ENCODE measurements at places on chromosomes 7 and 10. TPM values are rescaled to one million over a fixed set of nuclear protein-coding genes. Genes with fewer than 3 reads are reported as not detected.
A peak's percentile ranks its signal among the peaks of the same experiment; 100 is the strongest.

The STN1 gene
- 13.2 TPM for total RNA-seq

The FAM221A gene
- 10.3 TPM for total RNA-seq

The SUGCT gene
- 5.9 TPM for total RNA-seq

The RSBN1L gene
- 23.6 TPM for total RNA-seq

The MRPL32 gene
- total RNA-seq: 50.1 TPM

The SHH gene
- total RNA-seq: not detected

The NRG3 gene
- total RNA-seq: 3.4 TPM

DNA sequence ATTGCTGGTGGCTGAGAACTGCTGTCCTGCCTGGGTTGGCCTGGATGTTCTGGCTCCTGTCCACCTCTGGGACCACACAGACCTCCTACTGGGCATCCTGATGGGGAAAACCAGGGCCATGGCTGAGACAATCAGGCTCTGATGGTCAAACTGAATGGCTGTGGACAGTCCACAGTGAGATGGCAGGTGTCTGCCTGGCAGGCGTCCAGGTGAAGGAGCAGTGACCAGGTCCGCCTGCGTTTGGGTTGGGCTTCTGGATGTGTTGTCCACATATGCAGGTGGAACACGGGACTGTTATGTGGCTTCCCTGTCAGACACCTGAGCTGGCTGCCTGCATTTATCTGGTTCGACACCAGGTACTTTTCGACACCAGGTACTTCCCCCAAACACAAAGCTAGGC, 241.7 kb downstream of the BUB3 start:
- peaks cover 5% of the 10 kb centered on the region for H3K36me3 ChIP-seq
- no peaks in the 10 kb centered on the region for H3K27me3 ChIP-seq
- no peak overlapping the region for H3K27ac ChIP-seq
- peaks cover 4% of the 10 kb centered on the region for H3K4me1 ChIP-seq

DNA sequence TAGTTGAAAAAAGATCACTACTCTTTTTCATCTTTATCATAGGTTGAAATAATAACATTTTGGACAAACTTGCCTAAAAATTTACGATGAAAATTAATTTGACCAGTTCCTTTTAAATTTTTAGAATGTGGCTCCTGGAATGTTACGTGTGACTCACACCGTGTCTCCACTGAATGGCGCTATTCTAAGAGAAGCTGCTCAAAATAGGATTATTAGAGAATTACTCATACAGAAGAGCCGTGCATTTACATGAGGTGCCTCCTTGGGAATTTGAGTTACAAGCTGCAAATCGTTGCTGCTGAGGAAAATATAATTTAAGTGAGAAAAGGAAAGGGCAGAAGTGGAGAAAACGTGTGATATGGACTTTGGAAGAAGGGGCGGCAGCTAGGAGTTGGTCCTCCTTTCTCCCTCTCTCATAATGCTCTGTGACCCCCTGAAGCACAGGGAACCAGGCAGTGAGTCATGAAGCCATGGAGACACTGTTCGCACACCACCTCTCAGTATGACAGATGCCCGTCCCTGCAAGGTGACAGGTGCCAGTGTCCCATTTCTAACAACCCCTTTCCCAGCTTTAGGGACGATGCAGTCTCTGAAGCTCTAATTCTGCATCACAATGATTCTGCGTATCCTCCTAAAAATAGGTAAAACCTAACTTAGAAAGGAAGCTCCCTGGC, 323.2 kb upstream of the COBL start:
- no peaks in the 10 kb centered on the region for H3K27me3 ChIP-seq
- H3K27ac ChIP-seq: no peak overlapping the region
- peaks cover 23% of the 10 kb centered on the region for H3K4me1 ChIP-seq

DNA sequence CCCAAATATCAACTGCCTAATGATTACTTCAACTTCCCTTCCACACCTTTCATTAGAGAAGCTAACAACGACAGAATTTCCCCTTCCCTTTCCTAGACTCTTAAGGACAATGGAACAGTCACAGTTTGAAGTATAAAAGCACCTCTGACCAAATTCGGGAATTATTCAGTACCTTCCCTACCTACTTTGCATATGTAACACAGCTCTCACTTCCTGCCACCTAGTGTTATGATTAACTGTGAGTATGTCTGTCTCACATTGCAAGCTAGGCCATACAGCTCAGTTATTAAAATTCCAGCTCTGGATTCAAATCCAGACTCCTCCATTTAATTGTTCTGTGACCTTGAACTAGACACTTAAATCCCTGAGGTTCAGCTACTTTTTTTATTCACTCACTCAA, 44.8 kb upstream of the HPSE2 start:
- H3K27ac ChIP-seq: no peak overlapping the region
- no peaks in the 10 kb centered on the region for H3K4me1 ChIP-seq
- DNase-seq: no peak
- no peak overlapping the region for H3K4me3 ChIP-seq

DNA sequence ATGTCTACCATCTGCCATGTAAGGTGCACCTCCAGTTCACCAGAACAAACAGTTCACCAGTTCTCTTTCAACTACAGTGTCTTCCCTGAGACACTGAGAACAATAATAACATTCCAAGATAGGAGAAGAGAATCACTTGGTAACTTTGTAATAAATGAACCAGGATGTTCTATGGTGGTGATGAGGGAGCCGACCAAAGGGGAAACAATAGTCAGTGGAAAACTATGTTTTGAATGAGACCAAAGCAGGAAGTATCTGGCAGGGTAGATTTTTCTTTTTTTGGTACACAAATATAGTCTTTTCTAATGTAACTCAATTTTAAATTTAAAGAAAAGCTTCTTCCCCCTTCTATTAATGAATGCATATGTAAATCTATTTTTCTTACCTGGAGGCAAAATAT, 20.0 kb downstream of the HYAL4 start:
- peaks cover 2% of the 10 kb centered on the region for H3K36me3 ChIP-seq
- no peaks in the 10 kb centered on the region for H3K27me3 ChIP-seq
- no peak overlapping the region for H3K4me3 ChIP-seq
- DNase-seq: no peak
- H3K27ac ChIP-seq: no peak overlapping the region
- peaks cover 11% of the 10 kb centered on the region for H3K4me1 ChIP-seq

GRCh38 chr7:38142736-38143135, 35.3 kb upstream of the STARD3NL start:
- no peaks in the 10 kb centered on the region for H3K27me3 ChIP-seq
- no peaks in the 10 kb centered on the region for H3K36me3 ChIP-seq
- no peak overlapping the region for H3K4me3 ChIP-seq
- no peak for DNase-seq
- H3K27ac ChIP-seq: no peak overlapping the region

- H3K36me3 ChIP-seq: no peaks in the 10 kb centered on the region
- H3K4me1 ChIP-seq: no peaks in the 10 kb centered on the region
- no peak for DNase-seq
Observed at GRCh38 chr7:112748381-112748780, 41.8 kb downstream of the TMEM168 start.

DNA sequence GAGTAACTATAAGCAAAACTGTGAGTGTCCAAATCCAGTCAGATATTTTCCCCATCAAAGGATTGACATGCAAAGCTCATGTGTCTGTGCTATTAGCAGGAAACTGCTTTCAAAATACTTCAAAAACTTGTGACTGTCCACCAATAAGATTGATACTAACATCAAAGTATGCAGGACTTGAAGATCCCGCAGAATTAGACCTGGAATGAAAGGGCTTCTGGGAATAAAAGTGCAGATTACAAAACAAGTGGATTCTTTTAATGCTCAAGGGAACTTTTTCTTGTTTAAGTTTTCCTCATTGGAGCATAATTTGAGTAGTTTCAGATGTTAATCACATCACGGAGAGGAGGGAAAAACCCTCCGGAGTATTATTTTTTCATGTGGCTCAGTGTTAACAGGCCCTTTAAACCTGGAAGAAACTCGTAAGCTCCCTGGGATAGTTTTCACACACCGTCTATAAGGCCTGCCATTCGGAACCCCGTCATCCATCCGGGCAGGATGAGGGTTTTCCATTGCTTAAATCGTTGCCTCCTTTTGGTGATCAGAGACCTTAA, 33.9 kb upstream of the MKX start:
- peaks cover 6% of the 10 kb centered on the region for H3K4me1 ChIP-seq
- H3K36me3 ChIP-seq: no peaks in the 10 kb centered on the region
- no peak overlapping the region for H3K4me3 ChIP-seq
- no peak for DNase-seq

GRCh38 chr7:64889686-64890162, 13.3 kb upstream of the ZNF273 start:
- H3K4me1 ChIP-seq: peaks cover 9% of the 10 kb centered on the region
- H3K27me3 ChIP-seq: peaks cover 78% of the 10 kb centered on the region
- DNase-seq: no peak
- H3K4me3 ChIP-seq: no peak overlapping the region

GRCh38 chr10:58356756-58357155, 21.9 kb downstream of the UBE2D1 start:
- DNase-seq: no peak
- H3K27ac ChIP-seq: no peak overlapping the region
- H3K4me1 ChIP-seq: peaks cover 13% of the 10 kb centered on the region
- H3K36me3 ChIP-seq: no peaks in the 10 kb centered on the region
- H3K4me3 ChIP-seq: no peak overlapping the region

- no peak for DNase-seq
- peak overlapping the region; percentile 83 for H3K4me3 ChIP-seq
- peaks cover 66% of the 10 kb centered on the region for H3K4me1 ChIP-seq
- no peak overlapping the region for H3K27ac ChIP-seq
- no peaks in the 10 kb centered on the region for H3K36me3 ChIP-seq
Observed at GRCh38 chr7:108452707-108453106, 3.5 kb downstream of the NRCAM start.

DNA sequence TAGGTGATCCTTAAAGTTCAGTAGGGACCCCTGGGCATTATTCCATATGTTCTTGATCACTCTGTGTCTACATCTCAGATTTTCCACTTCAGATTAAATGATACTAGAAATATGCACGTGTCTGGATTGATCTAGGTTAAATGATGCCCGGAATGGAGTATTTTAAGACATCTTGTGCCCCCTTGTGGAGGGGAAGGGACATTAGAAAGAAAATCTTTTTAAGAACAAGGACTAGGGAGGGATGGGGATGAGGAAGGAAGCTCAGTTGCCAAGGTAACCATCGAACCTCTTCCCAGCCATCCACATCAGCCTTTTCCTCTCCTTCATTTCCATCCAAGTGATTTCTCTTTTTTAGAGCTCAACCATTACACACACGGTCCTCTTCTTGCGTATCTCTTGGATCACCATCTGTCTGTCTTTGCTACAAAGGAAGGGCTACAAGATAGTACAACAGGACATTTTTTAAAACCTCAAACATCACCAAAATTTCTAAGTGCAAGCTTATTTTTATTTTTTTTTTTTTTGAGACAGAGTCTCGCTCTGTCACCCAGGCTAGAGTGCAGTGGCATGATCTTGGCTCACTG, 40.5 kb downstream of the PRSS2 start:
- H3K36me3 ChIP-seq: no peaks in the 10 kb centered on the region
- peaks cover 91% of the 10 kb centered on the region for H3K27me3 ChIP-seq
- peaks cover 3% of the 10 kb centered on the region for H3K4me1 ChIP-seq
- H3K27ac ChIP-seq: no peak overlapping the region

GRCh38 chr7:1490837-1491236, 13.4 kb downstream of the INTS1 start:
- H3K4me3 ChIP-seq: no peak overlapping the region
- no peaks in the 10 kb centered on the region for H3K27me3 ChIP-seq
- H3K27ac ChIP-seq: no peak overlapping the region
- DNase-seq: no peak
- peaks cover 7% of the 10 kb centered on the region for H3K36me3 ChIP-seq

DNA sequence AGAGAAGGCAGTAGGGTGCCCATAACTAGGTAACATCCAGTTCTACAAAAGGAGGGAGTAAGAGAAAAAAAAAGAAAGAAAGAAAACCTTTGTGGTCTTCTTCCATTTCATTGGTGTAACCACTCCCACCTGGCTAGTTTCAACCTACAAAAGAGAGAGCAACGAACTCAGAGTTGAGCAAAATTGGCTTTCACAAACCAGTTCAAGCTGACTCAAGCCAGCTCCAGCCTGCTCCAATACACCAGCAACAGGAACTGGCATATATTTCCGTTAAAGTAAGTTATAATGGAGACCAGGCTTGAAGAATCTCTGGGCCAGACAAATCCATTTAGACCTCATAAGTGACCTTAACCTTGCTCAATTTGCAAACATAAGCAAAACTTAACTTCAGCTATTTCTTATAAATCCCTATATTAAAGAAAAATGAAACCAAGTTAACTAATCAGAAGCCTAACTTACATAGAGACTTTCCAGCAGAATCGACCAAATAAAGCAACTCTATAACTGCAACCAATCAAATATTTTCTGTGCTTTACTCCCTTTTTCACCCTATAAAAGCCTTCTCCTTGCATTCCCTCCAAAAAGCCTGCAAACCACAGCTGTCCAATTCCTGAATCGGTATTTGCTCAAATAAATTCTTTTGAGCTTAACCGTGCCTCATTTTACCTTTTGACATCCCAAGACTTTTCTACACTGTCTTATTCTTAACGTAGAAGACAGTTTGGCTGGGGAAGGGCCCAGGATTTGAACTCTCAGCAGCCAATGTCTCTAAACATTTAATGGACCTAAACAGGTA, 10.1 kb downstream of the ANKRD22 start:
- no peaks in the 10 kb centered on the region for H3K4me1 ChIP-seq
- H3K27me3 ChIP-seq: no peaks in the 10 kb centered on the region
- H3K36me3 ChIP-seq: no peaks in the 10 kb centered on the region

DNA sequence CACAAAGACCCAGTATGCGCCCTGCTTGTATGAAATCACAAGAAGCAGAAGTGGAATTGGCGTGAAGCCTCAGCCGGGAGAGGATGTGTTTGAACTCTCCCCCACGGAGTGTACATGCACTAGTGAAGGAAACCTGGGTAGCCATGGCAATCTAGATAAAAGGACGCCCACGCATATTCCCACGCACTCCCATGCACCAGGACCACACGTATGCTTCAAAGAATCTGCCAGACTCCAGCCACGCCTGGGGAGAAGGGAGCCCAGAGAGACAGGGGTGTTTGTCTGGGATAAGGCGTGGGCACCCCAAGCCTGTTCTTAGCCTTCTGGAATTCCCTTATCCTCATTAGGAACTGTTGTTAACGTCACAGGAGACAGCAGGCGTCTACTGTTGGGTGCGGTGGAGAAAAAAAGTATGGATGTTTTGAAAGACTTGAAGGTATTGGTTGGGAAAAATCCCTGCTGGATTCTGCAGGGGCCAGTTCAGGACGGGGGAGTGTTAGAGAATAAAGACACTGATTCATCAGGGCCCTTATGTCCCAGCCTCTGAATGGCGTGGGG, 28.9 kb upstream of the ECHDC3 start:
- H3K27ac ChIP-seq: no peak overlapping the region
- peaks cover 29% of the 10 kb centered on the region for H3K4me1 ChIP-seq
- peaks cover 11% of the 10 kb centered on the region for H3K27me3 ChIP-seq
- no peak overlapping the region for H3K4me3 ChIP-seq
- no peaks in the 10 kb centered on the region for H3K36me3 ChIP-seq

- no peak overlapping the region for H3K27ac ChIP-seq
- no peak overlapping the region for H3K4me3 ChIP-seq
- no peaks in the 10 kb centered on the region for H3K4me1 ChIP-seq
Observed at GRCh38 chr7:137592232-137592896, 248.8 kb upstream of the PTN start.

- peaks cover 8% of the 10 kb centered on the region for H3K4me1 ChIP-seq
- peaks cover 12% of the 10 kb centered on the region for H3K36me3 ChIP-seq
- H3K27ac ChIP-seq: peak overlapping the region; percentile 2
- no peaks in the 10 kb centered on the region for H3K27me3 ChIP-seq
- no peak overlapping the region for H3K4me3 ChIP-seq
- peak; percentile 11 for DNase-seq
Observed at GRCh38 chr7:111855161-111855841, 293.0 kb upstream of the IMMP2L start.

- no peak overlapping the region for H3K4me3 ChIP-seq
- DNase-seq: no peak
- no peaks in the 10 kb centered on the region for H3K27me3 ChIP-seq
- H3K4me1 ChIP-seq: peaks cover 16% of the 10 kb centered on the region
Observed at GRCh38 chr7:18828994-18829857, 288.2 kb downstream of the TWIST1 start.

GRCh38 chr10:50809596-50809995, 69.9 kb downstream of the ASAH2B start:
- H3K36me3 ChIP-seq: no peaks in the 10 kb centered on the region
- H3K4me3 ChIP-seq: no peak overlapping the region
- H3K27me3 ChIP-seq: no peaks in the 10 kb centered on the region
- peaks cover 4% of the 10 kb centered on the region for H3K4me1 ChIP-seq

Measured in neural crest cell (in vitro differentiated cells).